ENCODE measurements at places on chromosomes 2 and 18.

DNA sequence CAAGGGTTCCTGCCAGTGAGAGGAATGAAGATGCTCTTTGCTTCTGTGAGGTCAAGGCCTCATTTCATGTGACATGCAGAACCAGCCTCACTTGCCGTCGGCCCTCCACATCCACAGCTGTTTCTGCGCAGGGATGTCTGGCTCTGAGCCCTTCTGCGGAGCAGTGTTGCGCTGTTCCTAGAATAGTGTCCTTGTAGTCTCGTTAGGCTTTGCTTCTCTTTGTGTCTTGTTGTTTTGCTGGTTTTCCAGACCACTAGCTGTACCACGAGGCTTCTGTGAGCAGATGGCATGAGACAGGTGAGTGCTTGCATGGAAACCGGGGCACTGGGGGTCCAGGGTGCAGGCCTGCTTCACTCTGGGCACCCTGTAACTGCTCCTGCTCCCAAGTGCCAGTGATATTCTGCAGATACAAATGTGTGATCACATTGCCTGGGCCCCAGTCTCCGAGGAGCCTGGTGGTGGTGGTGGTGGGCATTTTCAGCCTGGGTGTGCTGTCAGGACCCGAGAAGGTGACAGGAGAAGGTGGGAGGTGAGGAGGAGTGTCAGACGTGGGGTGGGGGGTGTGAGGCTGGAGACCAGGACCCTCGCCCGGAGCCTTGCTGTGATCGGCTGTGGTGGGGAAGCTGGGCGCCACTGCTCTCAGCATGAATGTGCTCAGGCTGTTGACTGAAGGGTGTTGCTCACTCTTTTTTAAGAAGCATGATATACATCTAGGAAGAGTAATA is 34.3 kb downstream of the LDLRAD4 start:
- no peak for DNase-seq

DNA sequence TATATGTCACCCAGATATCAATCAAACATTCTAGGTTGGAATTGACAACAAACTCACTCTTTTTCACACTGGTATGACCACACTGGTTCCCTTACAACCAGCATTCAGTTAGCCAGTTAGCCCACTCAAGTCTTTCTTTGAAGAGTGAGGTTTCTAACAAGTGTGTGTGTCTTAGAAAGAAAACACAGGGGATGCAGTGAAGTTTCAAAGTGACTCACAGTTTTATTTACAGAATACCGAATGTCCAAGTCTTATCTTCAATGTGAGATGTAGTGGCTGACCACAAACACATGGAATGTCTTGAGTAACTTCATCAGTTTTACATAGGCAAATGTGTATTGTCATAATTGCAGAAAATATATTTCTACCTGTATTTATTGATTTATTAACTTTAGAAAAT is 274.7 kb upstream of the HNMT start:
- DNase-seq: no peak

DNA sequence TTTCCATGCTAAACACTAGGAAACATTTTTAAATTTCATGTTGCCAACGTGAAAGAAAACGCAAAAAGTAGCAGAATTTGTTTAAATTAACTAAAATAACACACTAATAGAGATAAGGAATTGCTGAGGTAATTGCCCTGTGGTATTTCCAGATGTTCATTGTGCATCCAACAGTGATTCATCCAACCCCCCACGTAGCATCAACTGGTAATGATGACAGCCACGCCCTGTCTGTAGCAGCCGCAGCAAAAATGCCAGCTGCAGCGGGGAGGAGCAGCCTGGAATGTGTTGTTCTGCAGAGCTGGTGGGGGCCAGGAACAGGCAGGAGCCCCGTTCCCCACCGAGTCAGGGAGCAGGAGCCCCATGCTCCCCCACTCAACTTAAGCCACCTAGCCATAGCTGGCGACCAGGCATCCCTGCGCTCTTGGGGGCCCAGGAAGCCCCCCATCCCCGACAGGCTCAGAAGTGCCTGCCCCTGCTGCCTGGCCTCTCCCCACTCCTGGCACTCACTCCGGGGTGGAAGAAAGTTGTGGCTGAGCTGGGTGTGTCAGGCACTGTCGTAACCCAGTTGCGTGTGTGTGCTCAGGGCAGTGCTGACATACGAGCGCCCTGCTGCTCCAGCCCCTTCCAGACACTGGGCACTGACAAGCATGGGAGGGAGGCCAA is 695.1 kb upstream of the ACVR2A start:
- no peak for DNase-seq

DNA sequence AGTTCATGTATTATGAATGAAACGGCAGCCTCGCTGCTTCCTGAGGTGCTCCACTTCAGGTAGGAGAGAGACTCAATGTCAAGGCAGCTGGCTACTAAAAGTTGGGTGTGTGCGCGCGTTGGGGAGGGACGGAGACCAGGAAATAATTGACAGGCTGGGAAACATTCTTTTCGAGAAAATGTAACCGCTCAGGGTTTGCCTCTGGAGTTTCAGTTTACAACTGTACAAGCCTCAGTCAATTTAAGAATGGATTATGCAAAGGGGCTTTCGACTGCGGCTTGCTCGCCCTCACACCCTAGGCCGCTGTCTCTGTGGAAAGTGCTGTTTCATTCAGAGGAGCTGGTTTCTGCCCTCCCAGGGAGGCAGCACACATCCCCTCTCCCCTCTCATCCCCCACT is 4.4 kb upstream of the SPRED2 start:
- no peak for DNase-seq

DNA sequence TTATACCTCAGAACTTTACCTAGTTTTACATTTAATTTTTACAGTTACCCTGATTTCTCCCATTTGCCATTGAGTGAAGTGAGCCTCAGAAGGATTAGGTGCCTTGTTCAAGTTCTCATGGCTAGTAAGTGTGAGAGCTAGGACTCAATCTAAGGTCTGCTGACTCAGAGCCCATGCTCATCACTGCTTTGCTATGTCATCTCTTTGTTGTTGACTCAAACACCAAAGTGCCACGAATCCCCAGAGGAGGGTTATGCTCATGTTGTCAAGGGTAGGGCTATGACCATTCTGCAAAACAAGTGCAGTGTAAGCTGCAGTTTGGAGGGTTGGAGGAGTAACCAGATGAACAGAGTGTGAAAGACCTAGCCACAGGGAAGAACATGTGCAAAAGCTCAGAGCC is 185.4 kb upstream of the SKOR2 start:
- no peak for DNase-seq

- no peak for DNase-seq
Observed at GRCh38 chr2:178579006-178579405, 98.7 kb downstream of the PLEKHA3 start.

GRCh38 chr2:113858764-113859163 is 31.1 kb upstream of the ACTR3 start:
- DNase-seq: no peak

GRCh38 chr18:9348079-9348671 is 13.6 kb downstream of the TWSG1 start:
- DNase-seq: no peak

DNA sequence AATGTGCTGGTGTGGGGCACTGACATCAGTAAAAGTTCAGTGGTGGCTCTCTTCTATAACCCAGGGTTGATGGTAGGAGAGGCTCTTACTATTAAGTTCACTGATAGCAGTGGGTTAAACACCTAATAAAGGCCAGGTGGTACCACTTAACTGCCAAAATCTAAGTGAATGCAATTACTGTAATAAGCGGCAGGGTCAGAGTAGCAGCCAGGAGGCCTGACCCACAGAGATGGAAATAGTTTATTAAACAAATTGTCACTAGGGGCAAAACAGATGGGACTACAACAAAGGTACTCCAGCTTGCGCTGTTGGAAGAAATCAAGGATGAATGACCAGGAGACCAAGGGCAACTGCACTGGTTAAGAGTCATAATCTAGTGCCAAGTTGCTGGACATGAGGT is 26.6 kb downstream of the ZSWIM2 start:
- DNase-seq: no peak

- DNase-seq: no peak
Observed at GRCh38 chr2:2291500-2292260, 39.4 kb downstream of the MYT1L start.

- DNase-seq: no peak
Observed at GRCh38 chr2:191274413-191274815, 29.2 kb downstream of the MYO1B start.

GRCh38 chr2:216758256-216759155 is 63.2 kb upstream of the IGFBP5 start:
- DNase-seq: no peak

DNA sequence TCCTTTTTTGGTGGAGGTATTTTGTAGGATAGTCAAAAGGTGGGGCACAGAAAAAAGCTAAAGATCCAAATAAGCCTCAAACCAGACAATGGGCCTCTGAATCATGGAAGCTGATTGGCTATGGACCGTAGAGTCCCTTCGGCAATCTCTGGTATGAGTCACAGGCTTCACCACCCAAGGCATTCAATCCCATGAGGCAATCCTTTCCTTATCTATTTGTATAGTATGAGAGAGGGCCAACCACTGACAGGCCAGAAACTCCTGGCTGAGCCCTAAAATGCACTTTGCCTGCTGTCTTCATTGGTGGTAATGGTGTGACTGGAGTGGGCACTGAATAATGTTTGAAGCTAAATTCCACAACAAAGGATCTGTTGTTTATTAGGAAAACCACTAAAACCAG is 38.7 kb upstream of the MEX3C start:
- no peak for DNase-seq

GRCh38 chr2:88626171-88627054 is 851 bp downstream of the EIF2AK3 start:
- DNase-seq: peak; percentile 24

GRCh38 chr2:112924821-112925220 is 13.9 kb downstream of the IL37 start:
- DNase-seq: no peak

- no peak for DNase-seq
Observed at GRCh38 chr2:203670939-203671338, 35.5 kb upstream of the CD28 start.

GRCh38 chr2:232419245-232420072 is 12.8 kb downstream of the ALPG start:
- no peak for DNase-seq

- DNase-seq: no peak
Observed at GRCh38 chr18:56702946-56703345, 51.8 kb downstream of the WDR7 start.

- no peak for DNase-seq
Observed at GRCh38 chr2:118449401-118449800, 361.1 kb downstream of the INSIG2 start.

DNA sequence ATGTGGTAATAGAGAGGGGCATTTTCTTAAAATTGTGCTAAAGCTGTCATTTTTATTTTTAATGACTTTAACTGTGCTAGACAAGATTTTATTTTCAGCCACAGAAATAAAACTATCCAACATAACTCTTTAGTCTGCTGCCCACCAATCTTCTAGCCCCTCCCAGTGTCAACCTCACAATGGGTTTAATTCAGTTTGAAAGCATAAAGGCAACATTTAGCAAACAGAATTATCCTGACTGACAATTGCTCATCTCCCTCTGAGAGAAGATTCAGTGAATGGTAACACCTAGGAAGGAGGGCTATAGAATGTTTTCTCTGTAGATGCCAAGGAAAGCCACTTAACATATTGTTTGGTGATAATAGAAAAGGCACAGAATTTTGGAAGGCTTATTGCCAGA is 5.2 kb downstream of the ERMN start:
- no peak for DNase-seq
